ENCODE measurements at places on chromosomes 2 and 18.

DNA sequence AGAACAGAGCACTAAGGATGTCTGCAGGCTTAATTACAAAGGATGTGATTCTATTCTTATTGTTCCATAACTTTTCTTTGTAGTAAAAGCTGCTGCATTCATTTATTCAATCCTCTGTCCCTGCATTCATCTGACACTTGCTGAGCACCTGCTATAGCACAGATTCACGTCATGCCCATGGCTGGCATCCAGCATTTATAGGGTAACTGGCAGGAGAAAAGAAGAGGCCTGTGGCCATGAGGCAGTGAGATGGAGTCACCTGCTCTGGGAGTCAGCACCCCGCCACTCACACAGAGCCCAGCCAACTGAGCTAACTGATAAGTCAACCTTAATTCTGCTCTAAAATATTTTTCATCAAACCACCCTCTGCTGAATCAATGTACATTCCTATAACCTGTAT lies 18.3 kb upstream of the CDC42EP3 start:
- no peak for DNase-seq

- DNase-seq: no peak
Measured at GRCh38 chr18:6374935-6375529, 39.7 kb downstream of the L3MBTL4 start.

- no peak for DNase-seq
Measured at GRCh38 chr2:3208179-3208578, 169.4 kb downstream of the EIPR1 start.

DNA sequence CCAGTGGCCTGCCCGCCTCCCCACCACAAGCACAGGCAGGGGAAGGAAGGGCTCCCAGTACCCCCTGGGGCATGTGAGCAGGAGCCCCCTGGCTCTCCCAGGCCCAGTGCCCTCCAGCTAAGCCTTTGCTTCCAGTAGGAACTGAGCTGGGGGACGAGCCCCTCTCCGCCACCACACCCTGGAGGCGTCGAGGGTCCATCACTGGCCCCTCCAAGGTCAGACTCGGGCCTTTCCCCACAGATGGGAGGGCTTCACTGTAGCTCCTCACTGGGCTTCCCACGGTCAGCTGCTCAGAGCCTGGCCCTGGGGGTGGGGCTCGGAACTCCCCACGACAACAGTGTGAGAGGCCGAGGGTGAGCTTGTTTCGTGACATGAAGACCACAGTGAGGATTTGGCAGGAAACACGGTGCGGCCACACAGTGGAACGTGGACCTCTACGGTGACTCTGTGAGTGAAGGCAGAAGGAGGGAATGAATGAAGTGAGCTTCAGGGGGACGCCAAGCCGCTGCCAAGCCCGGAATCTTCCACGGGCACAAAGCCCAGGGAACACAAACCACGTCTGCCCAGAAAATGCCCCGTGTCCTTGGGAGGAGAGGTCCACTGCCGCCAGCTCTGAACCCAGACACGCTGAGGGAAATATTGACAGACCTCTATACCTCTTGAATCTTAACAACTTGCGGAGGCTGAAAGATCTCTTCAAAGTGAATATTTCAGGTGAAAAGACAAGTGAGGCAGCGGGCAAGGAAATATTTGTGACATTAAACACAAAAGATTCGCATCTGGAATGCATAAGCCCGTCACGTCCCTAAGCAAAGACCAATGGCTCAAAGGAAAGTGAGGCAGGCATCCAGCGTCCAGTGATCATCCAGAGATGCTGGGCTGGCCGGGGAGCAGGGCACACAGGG lies 144.8 kb upstream of the GPC1 start:
- no peak for DNase-seq

GRCh38 chr2:213046431-213046830 lies 105.0 kb downstream of the IKZF2 start:
- DNase-seq: no peak

- no peak for DNase-seq
Measured at GRCh38 chr2:151638990-151639389, 95.3 kb downstream of the NEB start.

GRCh38 chr18:61503688-61504087 lies 170.5 kb downstream of the CDH20 start:
- DNase-seq: no peak

DNA sequence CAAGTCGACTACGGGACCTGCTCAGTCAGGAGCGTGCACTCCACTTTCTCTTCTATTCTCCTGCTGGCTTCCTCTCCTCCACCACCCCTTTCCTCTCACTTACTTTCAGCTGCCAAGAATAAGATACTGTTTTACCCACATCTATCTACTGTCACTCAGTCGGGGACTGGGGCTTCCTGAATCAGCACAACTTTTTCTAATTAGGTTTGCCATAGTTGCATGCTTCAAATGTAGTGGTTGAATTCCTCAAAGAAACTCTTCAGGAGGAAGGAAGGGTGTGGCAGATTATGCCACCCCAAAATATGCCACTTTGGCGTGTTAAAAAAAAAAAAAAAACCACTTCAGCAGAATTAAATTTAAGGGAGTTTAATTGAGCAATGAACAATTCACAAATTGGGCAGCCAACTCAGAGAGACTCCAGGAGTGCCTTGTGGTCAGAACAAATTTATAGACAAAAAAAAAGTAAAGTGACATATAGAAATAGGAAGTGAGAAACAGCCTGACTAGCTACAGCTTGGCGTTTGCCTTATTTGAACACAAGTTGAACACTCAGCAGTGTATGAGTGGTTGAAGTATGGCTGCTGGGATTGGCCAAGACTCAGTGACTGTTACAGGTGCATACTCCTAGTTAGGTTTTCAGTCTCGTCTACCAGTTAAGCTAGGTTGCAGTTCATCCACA lies 32.5 kb upstream of the RMDN2 start:
- no peak for DNase-seq

DNA sequence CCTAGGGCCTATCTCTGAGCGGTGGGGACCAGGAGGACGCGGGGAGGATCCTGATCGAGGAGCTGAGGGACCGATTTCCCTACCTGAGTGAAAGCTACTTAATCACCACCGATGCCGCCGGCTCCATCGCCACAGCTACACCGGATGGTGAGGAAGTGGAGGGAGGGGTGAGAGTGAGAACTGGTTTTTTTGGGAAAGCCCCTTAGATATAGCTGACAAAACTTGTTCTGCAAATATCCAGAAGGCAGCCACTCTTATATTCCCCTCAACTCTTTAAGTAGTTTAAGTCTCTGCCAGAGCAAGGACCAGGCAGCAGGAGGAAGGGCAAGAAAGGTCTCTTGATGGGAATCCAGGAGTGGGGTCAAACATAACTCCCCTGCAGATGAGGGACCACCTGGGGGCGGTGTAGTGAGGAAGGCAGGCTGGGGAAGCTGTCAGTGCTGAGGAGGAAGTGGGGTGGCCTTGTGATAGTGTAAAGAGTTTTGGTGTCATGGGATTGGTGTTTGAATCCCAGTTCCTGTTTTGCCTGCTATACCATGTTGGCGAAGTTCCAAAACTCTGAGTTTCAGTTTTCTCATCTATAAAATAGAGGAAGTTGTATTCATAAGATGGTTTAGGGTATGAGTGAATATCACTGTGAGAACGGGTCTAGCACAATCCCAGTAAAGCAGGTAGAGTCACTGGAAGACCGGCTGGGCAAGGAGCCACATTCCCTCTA lies 3.4 kb downstream of the NAGK start:
- no peak for DNase-seq

- no peak for DNase-seq
Measured at GRCh38 chr18:23115683-23116096, 19.6 kb upstream of the CABLES1 start.

GRCh38 chr2:114222344-114222743 lies 220.1 kb upstream of the DPP10 start:
- no peak for DNase-seq

- DNase-seq: no peak
Measured at GRCh38 chr2:80007777-80008503, 296.6 kb downstream of the LRRTM1 start.

- no peak for DNase-seq
Measured at GRCh38 chr2:133169274-133169912, 398.9 kb downstream of the NCKAP5 start.

- no peak for DNase-seq
Measured at GRCh38 chr2:16628314-16628713, 37.3 kb downstream of the CYRIA start.

DNA sequence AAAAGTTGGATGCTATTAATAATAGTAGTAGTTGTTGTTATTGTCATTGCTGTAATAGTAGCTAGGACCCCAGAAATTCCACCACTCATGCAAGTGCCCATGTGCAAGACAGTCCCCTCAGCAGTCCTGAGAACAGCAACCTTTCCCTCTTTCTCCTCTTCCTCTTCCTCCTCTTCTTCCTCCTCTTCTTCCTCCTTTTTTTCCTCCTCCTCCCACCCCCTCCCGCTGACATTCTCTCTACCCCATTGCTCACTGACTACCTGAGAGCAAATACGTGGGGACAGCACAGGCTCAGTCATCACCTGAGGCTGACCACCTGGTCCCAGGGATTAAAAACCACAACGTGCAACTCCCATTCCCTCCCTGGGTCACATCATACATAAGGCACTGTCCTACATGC lies 41.8 kb downstream of the SMAD7 start:
- DNase-seq: no peak

DNA sequence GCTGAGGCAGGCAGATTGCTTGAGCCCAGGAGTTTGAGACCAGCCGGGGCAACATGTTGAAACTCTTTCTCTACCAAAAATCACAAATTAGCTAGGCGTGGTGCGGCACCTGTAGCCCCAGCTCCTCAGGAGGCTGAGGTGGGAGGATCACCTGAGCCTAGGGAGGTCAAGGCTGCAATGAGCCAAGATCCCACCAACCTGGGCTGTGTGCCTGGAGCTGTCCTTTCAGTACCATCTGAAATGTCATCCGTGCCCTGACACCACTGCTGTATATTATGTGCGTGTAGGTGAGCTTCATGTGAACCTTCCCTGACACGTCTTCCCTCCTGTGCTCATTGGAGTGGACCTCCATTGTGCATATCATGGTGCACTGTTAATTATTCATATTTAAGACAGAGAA lies 84.8 kb upstream of the HNRNPA3 start:
- DNase-seq: no peak

All from nephron progenitor cell (in vitro differentiated cells).